T-helper 17 cell (primary cell): ENCODE measurements at places on chromosomes 2 and 18. TPM values are rescaled to one million over a fixed set of nuclear protein-coding genes. Genes with fewer than 3 reads are reported as not detected.

ALKAL2 gene
- not detected for total RNA-seq

PLEKHM3 gene
- total RNA-seq = 14.4 TPM

MROH2A gene
- not detected for total RNA-seq

DNA sequence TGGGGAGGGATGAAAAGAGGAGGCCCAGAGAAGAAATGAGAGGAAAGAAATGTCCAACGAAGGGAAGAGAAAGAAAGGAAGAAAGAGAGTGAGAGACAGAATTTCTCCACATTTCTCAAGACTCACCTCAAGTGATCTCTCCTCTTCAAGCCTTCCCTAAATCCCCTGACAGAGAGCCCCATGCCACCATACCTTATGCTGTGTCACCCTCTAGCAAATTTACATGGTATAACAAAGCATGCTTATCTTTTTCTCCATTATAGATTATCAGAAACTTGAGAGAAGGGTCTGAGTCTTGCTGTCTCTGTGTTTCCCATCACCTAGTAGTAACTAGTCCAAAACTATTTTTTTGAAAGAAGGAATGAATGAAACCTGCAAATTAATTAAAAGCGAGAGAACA lies 1208.4 kb downstream of the DPP10 start:
- no peaks in the 10 kb centered on the region for H3K4me1 ChIP-seq
- H3K36me3 ChIP-seq = no peaks in the 10 kb centered on the region
- H3K4me3 ChIP-seq = no peak overlapping the region
- no peaks in the 10 kb centered on the region for H3K27me3 ChIP-seq
- no peak for DNase-seq

GRCh38 chr18:23071285-23071684 lies 64.0 kb upstream of the CABLES1 start:
- H3K27ac ChIP-seq = peak overlapping the region; percentile 93
- no peaks in the 10 kb centered on the region for H3K27me3 ChIP-seq
- peaks cover 47% of the 10 kb centered on the region for H3K4me1 ChIP-seq
- no peaks in the 10 kb centered on the region for H3K36me3 ChIP-seq
- peak overlapping the region; percentile 83 for H3K4me3 ChIP-seq
- DNase-seq = peak; percentile 52

GRCh38 chr2:224687156-224687555 lies 29.0 kb downstream of the CCDC195 start:
- DNase-seq = no peak
- no peak overlapping the region for H3K4me3 ChIP-seq
- H3K27me3 ChIP-seq = peaks cover 12% of the 10 kb centered on the region
- no peaks in the 10 kb centered on the region for H3K36me3 ChIP-seq
- H3K4me1 ChIP-seq = no peaks in the 10 kb centered on the region

DNA sequence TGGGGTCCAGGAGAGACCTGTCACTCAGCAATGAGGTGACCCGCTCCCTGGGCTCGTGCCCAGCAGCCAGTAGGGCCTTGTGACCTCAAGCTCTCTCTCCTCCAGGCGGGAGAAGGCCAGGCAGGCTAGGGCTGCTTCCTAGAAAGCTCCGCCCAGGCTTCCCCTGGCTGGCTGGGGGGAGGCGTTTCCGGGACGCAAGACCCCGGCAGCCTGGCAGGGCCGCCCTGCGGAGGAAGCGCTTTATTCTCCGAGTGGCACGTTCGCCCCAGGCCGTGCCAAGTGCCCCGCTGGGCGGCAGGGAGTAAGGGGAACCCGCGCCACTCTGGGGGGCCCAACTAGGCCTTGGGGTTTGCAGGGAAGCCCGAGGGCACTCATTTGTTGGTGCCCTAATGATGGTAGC lies 21.2 kb upstream of the EPAS1 start:
- no peak overlapping the region for H3K27ac ChIP-seq
- DNase-seq = no peak
- no peak overlapping the region for H3K4me3 ChIP-seq
- H3K36me3 ChIP-seq = peaks cover 8% of the 10 kb centered on the region

- H3K27me3 ChIP-seq = peaks cover 63% of the 10 kb centered on the region
- H3K27ac ChIP-seq = no peak overlapping the region
- no peak overlapping the region for H3K4me3 ChIP-seq
- peaks cover 5% of the 10 kb centered on the region for H3K36me3 ChIP-seq
Observed at GRCh38 chr2:29847886-29848285, 73.5 kb downstream of the ALK start.

- peak overlapping the region; percentile 89 for H3K4me3 ChIP-seq
- peaks cover 13% of the 10 kb centered on the region for H3K4me1 ChIP-seq
- peaks cover 5% of the 10 kb centered on the region for H3K27me3 ChIP-seq
Observed at GRCh38 chr2:219442256-219443015, 7.8 kb downstream of the SPEG start.
